COLO829 (cell line): ENCODE measurements at places on chromosomes 12 and 14.
A peak's percentile ranks its signal among the peaks of the same experiment; 100 is the strongest.

DNA sequence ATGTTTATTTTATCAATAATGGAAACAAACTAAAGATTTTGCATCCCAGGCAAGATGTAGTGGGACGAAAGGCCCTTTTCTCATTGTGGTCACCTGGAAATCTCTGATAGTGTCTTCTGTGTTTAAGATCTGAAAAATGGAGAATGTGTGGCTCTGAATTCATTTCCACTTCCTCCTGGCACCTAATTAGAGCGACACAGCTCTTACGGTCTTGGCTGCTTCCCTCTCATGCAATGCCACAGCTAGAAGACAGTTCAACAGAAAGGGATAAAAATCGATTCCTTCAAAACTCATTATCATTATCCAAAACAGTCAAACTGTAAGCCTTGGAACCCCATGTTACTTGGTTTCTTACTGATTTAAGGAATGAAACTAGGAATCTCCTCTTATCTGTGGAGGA lies 9.3 kb downstream of the ST8SIA1 start:
- no peak for DNase-seq

DNA sequence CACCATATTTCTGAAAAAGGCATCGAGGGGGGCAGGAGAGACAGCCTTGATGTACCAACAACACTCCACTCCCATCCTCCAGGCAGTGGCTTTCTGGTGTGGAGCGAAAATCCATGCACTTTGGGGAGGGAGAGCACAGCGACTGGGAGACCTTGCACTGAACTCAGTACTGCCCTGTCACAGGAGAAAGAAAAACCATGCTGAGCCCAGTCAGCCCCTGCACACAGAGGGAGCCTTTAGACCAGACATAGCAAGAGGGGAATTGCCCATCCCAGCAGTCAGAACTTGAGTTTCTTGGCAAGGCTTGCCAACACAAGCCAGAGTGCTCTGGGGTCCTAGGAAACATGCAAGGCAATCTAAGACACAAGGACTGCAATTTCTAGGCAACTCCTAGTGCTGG lies 24.8 kb upstream of the SLC6A15 start:
- no peak for DNase-seq

DNA sequence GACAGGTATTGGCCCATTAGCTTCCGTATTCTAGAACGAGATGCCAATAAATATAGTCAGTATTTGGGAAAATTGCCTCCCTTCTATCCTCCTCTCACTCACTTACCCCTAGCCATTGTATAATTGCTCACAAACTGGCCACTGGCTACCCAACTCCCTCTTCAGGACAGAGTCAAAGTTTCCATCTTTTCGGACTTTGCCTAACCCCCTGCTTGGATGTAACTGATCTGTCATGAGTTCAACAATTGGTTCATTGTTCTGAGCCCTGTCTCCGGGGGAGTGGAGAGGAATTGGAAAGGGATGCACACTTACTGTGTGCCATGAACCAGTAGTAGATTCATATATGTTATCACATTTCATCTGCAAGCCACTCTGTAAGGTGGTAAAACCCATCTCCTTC lies 12.2 kb downstream of the MYRFL start:
- DNase-seq: peak; percentile 88

DNA sequence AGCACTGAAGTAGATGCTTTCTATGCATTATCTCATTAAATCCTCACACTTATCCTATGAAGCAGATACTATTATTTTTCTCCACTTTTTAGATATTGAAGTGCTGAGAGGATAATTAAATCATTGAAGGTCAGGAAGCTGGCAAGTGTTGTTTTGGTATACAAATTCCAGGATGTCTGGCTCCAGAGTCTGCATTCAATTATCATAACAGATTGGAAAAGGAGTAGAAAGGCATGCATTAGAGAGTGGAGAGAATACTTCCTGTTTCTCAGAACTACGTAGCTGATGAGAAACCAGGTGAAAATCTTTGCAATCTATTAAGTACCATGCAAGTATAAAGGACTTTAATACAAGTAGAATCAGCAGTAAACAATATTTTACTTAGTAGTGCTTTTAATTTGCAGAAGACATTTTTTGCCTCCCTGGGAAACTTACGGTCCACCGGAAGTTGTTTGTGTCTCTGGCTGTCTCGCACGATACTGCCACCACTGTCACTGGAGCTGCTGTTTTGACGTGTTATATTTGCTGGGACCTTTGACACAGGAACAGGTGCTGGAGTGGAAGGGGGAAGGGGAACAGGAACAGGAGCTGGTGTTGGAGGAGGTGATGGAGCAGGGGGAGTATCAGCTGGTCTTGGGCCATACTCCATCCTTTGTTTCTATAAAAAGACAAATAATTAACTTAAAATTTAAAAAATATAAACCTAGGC lies 158.0 kb downstream of the EPS8 start:
- no peak for DNase-seq

DNA sequence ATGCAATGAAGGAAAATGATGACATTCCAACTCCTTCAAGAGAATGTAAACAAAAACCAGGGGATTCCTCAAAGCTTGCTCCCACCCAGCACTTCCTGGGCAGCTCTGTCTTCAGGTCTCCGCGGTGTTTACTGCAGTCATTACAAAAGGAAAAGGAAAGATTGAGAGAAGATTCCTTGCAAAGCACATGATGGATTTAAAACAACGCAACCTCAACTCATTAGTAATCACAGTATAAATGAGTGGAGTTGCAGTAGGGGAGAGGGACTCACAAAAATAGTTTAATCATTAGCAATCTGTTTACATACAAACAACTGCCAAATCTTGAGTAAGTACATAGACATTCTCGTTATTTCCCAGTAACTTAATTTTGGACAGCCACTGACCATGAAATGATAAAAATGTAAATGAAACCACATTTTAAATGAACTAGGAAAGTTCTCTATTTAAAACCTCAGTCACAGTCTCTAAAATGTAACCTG lies 49.7 kb upstream of the OVCH1 start:
- no peak for DNase-seq

DNA sequence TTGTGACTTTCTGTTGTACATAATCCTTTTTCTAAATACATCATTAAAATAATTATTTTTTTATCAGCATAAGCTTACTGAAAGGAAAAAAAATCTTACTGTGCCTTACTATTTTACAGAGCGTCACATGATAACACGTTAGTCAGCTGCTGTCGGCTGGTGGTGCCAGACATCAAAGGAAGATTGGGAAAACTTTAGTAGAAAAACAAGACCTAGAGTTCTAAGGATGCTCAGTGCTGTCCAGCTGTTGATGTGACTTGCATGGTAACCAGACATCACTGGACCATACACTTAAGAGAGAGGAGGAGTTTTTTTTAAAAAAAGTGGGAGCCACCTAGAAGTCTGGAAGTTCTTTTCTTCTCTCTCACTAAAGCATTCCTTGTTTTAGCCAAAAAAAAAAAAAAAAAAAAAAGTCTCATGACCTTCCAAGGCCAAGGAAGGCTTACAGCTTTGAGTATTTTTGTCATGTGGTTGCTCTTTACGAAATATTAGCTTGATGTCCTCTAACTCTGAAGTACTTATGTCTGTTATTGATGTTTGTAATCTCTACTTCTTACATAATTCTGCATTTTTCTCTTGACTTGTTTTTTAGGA lies 4.5 kb downstream of the RASSF8 start:
- peak; percentile 62 for DNase-seq

GRCh38 chr12:25583545-25583944 lies 30.5 kb upstream of the LMNTD1 start:
- no peak for DNase-seq

GRCh38 chr12:3775385-3776035 lies 22.6 kb upstream of the CRACR2A start:
- DNase-seq: no peak

- DNase-seq: no peak
Observed at GRCh38 chr12:51959211-51959610, 7.7 kb downstream of the ACVR1B start.

- DNase-seq: peak; percentile 70
Observed at GRCh38 chr14:70707138-70708038, 65.7 kb downstream of the TTC9 start.

DNA sequence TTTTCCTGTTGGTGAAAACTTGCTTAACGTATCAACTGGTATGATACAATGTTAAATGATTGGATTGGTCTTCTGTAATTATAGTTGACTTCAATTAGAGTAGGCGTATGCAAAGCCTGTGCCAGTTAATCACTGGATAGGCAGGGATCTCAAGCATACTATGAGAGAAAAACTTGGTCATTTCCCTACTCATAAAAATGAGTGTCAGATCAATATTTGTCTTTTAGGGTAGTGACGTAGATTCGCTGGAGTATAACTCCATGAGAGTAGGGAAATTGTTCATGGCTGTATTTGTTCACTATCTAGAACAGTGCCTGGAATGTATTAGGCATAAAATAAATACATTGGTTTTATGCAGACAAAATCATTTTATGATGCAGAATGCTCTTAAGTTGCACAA lies 28.6 kb downstream of the NAA30 start:
- no peak for DNase-seq

DNA sequence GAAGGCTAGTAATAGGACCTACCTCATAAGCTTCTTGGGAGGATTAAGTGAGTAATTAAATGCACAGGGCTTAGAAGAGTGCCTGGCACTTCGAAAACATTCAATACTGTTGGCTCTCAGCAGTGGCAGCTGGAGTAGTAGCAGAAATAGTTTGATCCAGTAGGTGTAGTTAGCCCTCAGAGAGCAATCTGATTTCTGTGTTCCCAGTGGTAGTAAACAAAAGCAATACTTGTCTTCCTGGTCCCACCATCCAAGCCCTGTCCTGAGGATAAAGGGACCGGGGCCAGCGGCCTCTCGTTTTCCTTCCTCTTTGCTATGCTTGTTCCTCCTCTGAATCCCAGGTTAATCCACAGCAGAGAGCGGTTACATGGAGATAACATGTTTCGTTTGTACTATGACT lies 131.6 kb downstream of the SAMD4A start:
- DNase-seq: no peak

DNA sequence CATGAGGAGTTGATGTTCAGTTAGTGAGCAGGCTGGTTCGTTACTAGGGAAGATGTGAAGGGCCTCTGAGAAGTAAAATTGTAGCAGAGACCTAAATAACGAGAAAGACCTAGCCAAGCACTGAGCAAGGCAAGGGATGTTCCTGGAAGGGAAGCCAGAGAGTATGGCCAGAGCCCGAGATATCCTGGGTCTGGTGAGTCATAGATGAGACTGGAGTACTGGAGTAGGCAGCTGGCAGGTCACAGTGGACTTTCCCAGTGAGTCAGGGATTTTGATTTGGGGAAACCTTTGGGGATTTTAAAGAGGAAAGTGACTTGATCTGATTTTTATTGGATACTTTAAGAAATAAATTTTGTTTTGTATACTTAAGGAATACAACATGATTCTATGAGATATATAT lies 369.0 kb downstream of the DIO2 start:
- DNase-seq: no peak

DNA sequence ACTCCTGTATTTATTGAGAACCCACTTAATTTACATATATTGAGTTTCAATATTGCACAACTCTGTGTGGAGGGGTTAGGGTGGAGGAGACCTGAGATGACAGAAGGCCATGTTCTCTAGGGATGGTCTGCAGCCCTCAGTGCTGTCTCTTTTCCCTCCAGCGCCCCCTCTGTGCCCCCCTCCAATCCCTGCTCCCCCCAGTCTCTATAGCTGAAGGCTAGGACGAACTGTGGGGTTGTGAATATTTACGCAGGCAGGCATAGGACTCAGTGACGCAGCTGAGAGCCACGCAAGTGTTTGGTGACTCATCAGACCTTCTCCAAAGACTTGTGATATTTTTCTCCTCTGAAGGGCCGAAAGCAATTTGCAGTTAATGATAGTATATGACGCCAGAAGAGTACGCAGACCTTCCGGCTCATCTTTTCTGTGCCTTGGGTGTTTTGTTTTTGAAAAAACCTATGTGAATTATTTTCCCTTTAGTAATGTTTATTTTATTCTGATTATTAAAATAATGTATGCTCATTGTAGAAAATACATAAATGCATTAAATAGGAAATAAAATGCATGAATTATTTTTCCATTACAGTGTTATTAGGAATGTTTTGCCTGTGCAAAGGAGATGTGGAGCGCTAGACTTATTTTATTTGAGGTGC lies 85.3 kb downstream of the SLC25A47 start:
- DNase-seq: peak; percentile 57

- DNase-seq: no peak
Observed at GRCh38 chr14:105389976-105390848, 8.1 kb upstream of the TEX22 start.

DNA sequence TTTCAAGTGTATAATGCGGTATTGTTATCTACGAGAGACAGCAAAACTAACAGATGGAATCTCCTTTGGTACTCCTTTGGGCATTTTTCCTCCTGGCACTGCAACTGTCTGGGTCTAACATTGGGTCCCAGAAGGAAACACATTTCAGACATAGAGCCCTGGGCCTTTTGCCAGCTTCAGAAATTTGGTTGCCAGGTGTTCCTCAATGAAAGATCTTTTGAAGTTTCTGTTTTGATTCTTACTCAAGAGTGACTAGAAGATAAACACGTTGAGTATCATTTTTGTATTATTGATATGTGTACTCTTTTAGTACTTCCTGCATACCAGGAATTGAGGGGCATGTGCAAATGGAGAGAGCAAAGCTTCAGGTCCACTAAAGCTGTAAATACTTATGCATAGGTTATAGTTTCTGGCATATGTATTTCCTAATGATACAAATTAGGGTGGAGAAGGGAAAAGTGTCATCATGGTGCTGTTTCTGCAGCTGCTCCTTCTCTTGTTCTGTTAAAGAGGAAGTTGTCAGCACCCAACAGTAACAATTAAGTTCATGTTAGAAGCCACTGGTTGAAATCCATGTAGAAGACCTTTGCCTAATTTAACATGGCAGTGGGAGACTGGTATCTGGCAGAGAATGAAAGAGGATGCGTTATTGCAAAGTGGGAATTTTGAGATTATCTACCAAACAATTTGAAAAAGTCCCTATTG lies 53.5 kb downstream of the SLC38A6 start:
- DNase-seq: no peak

DNA sequence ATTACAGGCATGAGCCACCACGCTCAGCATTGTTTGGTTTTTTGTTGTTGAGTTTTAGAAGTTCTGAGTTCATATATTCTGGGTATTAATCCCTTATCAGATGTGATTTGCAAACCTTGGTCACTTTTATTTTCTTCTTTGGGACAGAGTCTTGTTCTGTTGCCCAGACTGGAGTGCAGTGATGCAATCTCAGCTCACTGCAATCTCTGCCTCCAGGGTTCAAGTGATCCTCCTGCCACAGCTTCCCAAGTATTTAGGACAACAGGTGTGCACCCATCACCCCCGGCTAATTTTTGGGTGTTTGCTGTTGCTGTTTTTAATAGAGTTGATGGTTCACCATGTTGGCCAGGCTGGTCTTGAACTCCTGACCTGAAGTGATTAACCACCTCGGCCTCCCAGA lies 11.8 kb downstream of the USP30 start:
- DNase-seq: no peak

- DNase-seq: no peak
Observed at GRCh38 chr12:132530447-132530846, 40.5 kb downstream of the FBRSL1 start.

GRCh38 chr12:95755261-95755865 lies 35.2 kb downstream of the NTN4 start:
- DNase-seq: no peak
